ENCODE measurements at places on chromosomes 12 and 14.
A peak's percentile ranks its signal among the peaks of the same experiment; 100 is the strongest.

DNA sequence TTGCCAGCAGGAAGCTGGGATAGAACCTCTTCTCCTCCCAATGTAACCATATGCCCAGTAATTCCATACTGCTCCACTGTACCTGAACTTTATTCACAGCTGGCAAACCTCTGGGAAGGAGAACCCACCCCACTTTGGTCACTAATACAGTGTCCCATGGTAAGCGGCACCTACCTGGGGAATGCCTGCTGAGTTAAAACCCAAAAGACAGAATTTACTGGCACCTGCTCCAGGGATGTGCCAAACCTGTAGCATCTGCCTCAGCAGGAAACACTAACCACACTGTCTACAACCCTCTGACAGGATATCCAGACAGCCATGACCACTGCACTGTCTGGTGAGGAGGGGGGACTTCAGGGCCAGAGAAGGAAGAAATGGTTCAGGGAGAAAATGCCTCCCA is 26.6 kb downstream of the DDX24 start:
- DNase-seq: no peak

DNA sequence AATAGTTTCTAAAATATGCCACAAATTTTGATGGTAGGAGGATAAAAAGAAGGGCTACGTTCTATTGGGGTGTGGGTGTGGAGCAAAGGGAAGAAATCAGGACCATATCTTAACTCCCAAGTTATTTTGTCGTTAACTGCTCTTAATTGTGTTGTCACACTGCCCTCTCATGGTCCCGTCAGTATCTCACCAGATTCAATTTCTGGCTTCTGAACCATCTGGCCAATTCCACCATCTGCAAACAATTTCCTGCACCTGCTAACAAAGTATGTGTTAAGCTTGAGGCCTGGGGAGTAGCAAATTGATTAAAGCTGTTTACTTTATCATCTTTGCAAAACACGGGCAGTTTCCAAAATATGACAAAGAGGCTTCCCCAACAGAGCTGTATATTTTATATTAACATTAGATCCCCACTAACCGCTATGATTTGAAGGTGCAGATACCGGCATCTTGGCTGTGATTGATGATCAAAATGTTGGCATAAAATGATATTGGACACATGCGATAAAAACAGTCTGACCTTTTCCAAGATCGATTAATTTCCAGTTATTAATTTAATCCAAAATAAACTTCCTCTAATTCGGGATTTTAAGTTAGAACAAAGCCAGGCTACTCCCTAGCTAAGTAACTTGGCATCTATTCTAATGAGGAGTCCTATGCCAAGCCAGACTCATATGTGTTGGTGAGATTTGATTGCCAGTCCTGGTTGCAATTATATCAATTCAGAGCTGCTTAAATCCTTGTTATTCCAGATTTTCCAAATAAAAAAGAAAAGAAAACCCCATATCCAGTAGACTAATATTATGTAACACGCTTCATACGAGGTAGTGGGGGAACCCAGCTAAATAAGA is 6.9 kb upstream of the DNM1L start:
- peak; percentile 55 for DNase-seq

- no peak for DNase-seq
These were observed 33.8 kb downstream of the ZFP36L1 start for GRCh38 chr14:68759017-68759560.

- no peak for DNase-seq
These were observed 41.7 kb downstream of the BICD1 start for GRCh38 chr12:32148372-32148771.

DNA sequence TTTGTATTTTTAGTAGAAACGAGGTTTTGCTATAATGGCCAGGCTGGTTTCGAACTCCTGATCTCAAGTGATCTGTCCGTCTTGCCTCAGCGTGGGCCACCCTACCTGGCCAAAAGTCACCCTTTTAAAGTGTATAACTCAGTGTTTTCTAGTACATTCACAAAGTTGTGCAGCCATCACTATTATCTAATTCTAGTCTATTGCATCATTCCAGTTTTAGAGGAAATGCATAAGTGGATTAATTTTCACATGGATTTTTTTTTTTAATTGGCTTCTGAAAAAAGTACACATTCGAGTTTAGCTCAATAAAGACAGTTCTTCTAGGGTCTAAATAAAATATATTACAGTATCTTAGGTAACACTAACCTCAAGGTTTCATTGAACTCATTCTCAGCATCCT is 3.7 kb downstream of the DEPDC4 start:
- DNase-seq: no peak

DNA sequence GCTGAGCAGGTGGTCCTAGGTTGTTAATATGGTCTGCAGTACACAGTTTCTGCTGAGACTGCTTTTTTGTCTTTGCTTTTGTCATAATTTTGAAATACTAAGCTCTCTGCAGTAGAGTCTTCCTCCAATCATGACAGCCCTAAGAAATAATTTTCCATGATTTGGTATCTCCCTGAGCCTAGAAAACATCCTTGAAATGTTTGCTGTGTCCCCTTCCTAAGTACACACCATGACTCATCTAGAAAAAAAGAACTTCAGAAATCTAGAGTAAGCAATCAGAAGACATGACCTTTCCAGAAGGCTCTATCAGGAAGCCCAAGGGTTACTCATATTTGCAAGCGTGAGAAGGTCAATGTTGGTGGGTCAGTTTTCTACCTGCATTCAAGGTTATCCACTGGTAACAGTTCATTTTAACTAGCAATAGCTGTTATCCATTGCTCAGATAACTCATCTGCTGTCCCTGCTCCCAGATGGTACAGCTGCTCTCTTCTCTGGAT is 16.4 kb downstream of the DAD1 start:
- no peak for DNase-seq

DNA sequence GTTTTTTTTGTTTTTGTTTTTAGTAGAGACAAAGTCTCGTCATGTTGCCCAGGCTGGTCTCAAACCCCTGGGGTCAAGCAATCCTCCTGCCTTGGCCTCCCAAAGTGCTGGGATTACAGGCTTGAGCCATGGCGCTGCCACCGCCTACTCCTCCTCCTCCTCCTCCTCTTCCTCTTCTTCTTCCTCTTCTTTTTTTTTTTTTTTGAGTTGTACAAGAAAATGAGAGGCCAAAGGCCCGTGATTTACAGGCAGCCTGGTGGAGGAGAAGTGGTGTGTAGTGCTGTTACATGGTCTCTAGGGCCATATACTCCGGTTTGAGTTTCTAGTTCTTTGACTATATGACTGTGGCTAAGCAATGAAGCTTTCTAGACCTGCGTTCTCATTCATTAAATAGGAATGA is 29.6 kb upstream of the SPPL3 start:
- no peak for DNase-seq

GRCh38 chr12:3168223-3169221 is 91.3 kb downstream of the TSPAN9 start:
- DNase-seq: no peak

DNA sequence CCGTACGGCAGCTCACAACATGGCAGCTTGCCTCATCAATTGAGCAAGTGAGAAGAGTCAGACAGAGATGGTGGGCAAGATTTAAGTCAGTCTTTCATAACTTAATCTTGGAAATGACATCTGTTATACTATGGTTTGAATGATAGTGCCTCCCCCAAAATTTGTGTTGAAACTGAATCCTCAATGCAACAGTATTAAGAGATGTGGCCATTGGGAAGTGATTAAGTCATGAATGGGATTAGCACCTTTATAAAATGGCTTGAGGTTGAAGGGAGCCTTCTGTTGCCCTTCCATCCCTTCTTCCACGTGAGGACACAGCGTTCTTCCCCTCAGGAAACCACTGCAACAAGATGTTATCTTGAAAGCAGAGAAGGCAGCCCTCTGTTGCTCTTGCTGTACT is 124.2 kb downstream of the C12orf75 start:
- no peak for DNase-seq

All from HuH-7.5 (cell line).